ENCODE measurements at places on chromosomes 4 and X. TPM values are rescaled to one million over a fixed set of nuclear protein-coding genes. Genes with fewer than 3 reads are reported as not detected.

Gene MAGEA8
- total RNA-seq, result not detected

Gene ACE2
- total RNA-seq, result 0.88 TPM

Gene PARM1
- total RNA-seq, result 202 TPM

Gene SLAIN2
- total RNA-seq, result 107 TPM

DNA sequence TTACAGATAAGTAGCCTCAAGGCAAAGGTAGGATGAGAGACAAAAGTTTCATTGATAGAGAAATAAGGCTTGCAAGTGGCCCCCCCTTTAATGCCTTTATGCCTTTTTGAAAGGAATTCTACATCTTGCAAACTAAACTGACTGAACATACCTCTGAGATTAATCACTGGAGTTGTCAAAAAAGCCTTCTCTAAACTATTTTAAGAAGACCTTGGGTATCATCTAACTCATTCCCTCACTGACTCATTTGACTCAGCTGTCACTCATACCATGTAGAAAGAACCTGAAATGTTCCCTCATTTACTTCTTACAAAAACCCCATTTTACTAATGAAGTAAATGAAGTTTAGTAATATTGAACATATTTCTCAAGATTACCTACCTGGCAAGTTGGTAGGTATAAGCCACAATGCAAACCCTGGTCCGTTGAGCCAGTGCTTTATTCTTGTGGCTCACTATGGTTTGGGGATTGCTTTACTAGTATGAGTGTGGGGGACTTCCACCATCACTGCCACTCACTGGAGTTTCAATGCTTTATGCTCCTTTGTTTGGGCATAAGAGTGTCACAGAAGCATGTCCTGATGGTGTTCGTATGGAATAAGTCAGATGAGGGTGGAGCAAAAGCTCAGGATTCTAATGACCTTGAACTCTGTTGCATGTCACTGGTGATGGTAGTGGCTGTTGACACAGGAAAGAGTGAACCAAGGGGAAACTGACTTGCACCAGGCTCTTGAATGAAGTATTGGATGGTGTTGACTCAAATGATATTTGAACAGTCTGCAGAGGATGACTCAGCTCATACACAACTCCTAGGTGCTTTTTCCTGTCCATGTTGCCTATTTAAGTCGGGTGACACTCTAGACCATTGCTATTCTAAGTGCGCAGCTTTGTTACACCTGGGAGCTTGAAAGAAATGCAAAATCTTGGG, 305.5 kb upstream of the EMCN start:
- DNase-seq, result no peak

- no peak for DNase-seq
Observed at GRCh38 chrX:150868625-150869024, 29.8 kb downstream of the CD99L2 start.

- no peak for DNase-seq
Observed at GRCh38 chr4:158962393-158962792, 140.5 kb upstream of the RAPGEF2 start.

- DNase-seq, result no peak
Observed at GRCh38 chr4:72843466-72843865, 226.1 kb downstream of the COX18 start.

DNA sequence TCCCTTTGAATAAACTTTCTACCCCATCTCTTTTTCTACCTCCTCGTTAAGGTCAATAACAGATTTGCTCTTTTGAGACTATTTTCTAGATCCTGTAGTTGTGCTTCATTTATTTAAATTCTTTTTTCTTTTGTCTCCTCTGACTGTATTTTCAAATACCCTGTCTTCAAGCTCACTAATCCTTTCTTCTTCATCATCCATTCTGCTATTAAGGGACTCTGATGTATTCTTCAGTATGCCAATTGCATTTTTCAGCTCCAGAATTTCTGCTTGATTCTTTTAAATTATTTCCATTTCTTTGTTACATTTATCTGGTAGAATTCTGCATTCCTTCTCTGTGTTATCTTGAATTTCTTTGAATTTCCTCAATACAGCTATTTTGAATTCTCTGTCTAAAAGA, 36.0 kb upstream of the ARMCX4 start:
- no peak for DNase-seq
